ENCODE measurements at places on chromosomes 13 and 19. TPM values are rescaled to one million over a fixed set of nuclear protein-coding genes. Genes with fewer than 3 reads are reported as not detected.

Gene ZNF628
- 27.0 TPM for total RNA-seq

Gene CLEC17A
- 0.35 TPM for total RNA-seq

Gene PSMD8
- 75.1 TPM for total RNA-seq

Gene GPR180
- total RNA-seq: 0.71 TPM

Gene CYP2F1
- total RNA-seq: 1.4 TPM

Gene KPNA3
- 22.3 TPM for total RNA-seq

Gene GAPDHS
- total RNA-seq: not detected

Gene TTYH1
- total RNA-seq: not detected

Gene SCN1B
- 1.9 TPM for total RNA-seq

Gene ATP4B
- not detected for total RNA-seq

Gene ITGBL1
- not detected for total RNA-seq

Gene RASIP1
- total RNA-seq: 1.1 TPM

Gene INTS6
- total RNA-seq: 50.0 TPM

Gene MAP3K10
- total RNA-seq: 27.7 TPM

Gene DMAC2
- total RNA-seq: 25.7 TPM

Gene NDUFB7
- 34.3 TPM for total RNA-seq

Gene CGB5
- not detected for total RNA-seq

Gene TRMT1
- total RNA-seq: 76.4 TPM

Gene ZGLP1
- 1.8 TPM for total RNA-seq

Gene GNA15
- 6.2 TPM for total RNA-seq

Gene S1PR2
- total RNA-seq: 14.8 TPM

Gene BEST2
- not detected for total RNA-seq

Gene B3GNT3
- not detected for total RNA-seq

Gene KCNK6
- total RNA-seq: 3.3 TPM

Gene TPP2
- total RNA-seq: 168 TPM

Gene CCDC9
- 53.7 TPM for total RNA-seq

Gene KCNC3
- 0.39 TPM for total RNA-seq

Gene N4BP2L2
- total RNA-seq: 149 TPM

Gene CACTIN
- 32.5 TPM for total RNA-seq

Gene CCDC70
- total RNA-seq: not detected

Gene LENG8
- total RNA-seq: 514 TPM

Gene IFI30
- total RNA-seq: 1.8 TPM

Gene APOC1
- not detected for total RNA-seq

Gene LIM2
- not detected for total RNA-seq

Gene GPR12
- not detected for total RNA-seq

Data from CD8-positive, alpha-beta T cell (primary cell).